ENCODE measurements at places on chromosomes 3 and 15.

DNA sequence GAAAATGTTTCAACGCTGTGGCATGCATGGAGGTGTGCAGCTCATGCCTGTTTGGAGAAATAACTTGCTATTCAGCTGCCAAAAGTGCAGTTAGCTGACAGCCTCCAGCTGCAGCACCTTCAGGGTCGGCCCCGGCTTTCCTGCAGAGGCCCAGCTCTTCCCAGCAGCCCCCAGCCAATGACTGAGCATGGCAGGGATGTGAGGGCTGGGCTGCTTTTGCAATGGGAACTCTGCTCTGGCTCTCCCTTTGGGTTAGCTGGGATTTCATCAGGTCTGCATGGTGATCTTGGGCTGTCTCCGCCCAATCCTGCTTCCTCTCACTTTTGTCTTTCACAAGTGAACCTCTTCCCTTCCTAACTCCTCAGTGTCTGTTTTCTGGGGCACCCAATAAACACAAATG is 396.6 kb downstream of the EPHB1 start:
- H3K4me1 ChIP-seq, result no peaks in the 10 kb centered on the region
- H3K27me3 ChIP-seq, result no peaks in the 10 kb centered on the region
- DNase-seq, result no peak

DNA sequence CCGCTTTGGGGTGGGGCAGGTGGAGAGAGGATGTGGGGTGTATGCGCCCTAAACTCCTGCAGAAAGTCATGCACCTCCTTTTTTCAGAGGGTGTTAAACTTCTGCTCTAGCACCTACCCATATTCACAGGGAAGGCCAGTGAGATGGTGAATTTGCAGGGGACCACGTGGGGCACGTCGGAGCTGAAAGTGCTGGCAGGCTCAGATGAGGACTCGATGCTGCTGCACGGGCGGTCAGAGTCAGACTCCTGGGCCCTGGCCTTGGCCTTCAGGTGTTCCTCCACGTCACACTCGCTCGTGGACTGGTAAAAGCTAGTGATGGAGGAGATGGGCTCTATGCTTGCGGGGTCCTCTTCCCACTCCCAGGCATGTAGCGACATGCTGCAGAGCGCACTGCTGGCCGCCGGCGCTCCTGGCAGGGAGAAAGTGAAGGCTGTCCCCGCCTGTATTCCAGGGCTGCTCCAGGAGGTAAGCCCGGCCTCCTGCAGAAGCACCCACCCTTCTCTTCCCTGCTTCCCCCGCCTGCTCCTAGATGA is 883 bp downstream of the CFAP92 start:
- H3K36me3 ChIP-seq, result no peaks in the 10 kb centered on the region
- H3K4me1 ChIP-seq, result peaks cover 17% of the 10 kb centered on the region
- no peaks in the 10 kb centered on the region for H3K27me3 ChIP-seq
- no peak overlapping the region for H3K27ac ChIP-seq
- H3K4me3 ChIP-seq, result no peak overlapping the region
- no peak for DNase-seq

- no peak for DNase-seq
- H3K27me3 ChIP-seq, result no peaks in the 10 kb centered on the region
- no peak overlapping the region for H3K27ac ChIP-seq
- no peaks in the 10 kb centered on the region for H3K4me1 ChIP-seq
Measured at GRCh38 chr3:107384428-107384827, 7.2 kb downstream of the CCDC54 start.

GRCh38 chr15:93932164-93932776 is 299.1 kb upstream of the MCTP2 start:
- no peaks in the 10 kb centered on the region for H3K4me1 ChIP-seq
- DNase-seq, result no peak
- H3K27me3 ChIP-seq, result no peaks in the 10 kb centered on the region
- H3K27ac ChIP-seq, result no peak overlapping the region
- no peak overlapping the region for H3K4me3 ChIP-seq
- H3K36me3 ChIP-seq, result no peaks in the 10 kb centered on the region

DNA sequence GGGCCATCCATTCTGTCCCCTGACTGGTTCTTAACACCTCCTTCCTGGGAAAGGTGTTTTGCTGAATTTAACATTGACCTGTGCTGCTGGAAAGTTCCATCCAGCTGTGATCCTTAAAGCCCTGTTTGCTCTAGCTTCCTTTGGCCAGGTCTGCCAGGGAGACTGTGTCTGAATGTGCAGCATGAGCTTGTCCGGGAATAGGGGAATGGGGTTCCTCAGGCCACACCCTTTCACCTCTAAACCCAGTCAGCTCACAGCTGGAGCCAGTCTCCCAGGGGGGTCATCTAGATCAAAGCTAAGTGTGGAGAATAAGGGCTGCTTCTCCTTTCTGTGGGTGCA is 174.3 kb downstream of the CHDH start:
- peak; percentile 17 for DNase-seq
- peaks cover 53% of the 10 kb centered on the region for H3K4me1 ChIP-seq
- H3K4me3 ChIP-seq, result no peak overlapping the region
- H3K36me3 ChIP-seq, result peaks cover 12% of the 10 kb centered on the region
- no peaks in the 10 kb centered on the region for H3K27me3 ChIP-seq
- H3K27ac ChIP-seq, result no peak overlapping the region

DNA sequence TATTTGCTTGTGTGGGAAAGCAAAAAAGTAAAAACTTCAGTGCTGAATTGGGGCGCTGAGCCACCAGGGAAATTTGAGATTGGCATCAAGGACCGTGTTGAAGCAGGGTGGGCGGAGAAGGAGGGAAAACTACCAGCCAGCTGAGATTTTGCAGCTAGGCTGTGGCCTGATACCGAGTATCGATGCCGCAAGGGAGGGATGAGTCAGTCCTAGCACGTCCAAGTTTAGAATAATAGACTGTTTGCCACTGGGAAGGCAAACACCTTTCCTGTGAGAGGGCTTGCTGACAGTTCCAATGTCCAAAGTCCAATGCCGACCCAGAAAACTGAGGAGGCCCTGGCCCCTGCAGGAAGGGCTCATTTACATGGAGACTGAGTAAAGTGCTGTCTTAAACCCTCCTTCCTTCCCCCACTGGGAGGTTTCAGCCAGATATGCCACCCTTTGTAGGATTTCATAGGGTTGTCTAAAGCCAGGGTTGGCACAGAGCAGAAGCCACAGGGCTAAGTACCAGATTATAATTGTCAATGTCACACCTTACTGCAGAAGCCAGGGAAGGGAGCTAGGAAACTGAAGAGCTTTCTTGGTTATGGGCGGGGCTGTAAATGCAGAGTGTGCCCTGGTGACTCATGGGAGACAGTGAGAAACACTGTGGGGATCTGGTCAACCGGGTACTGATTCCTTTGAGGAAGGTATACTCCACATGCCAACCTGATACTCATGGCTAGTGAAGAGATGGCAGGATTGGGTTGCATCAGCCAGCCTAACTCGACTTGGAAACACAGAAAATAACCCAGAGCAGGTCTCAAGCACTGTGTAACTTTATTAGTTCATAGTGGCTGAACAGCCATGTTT is 28.4 kb upstream of the PIK3CB start:
- H3K4me1 ChIP-seq, result peaks cover 10% of the 10 kb centered on the region
- H3K27me3 ChIP-seq, result no peaks in the 10 kb centered on the region
- no peaks in the 10 kb centered on the region for H3K36me3 ChIP-seq
- H3K4me3 ChIP-seq, result no peak overlapping the region
- no peak for DNase-seq
- peak overlapping the region; percentile 13 for H3K27ac ChIP-seq

DNA sequence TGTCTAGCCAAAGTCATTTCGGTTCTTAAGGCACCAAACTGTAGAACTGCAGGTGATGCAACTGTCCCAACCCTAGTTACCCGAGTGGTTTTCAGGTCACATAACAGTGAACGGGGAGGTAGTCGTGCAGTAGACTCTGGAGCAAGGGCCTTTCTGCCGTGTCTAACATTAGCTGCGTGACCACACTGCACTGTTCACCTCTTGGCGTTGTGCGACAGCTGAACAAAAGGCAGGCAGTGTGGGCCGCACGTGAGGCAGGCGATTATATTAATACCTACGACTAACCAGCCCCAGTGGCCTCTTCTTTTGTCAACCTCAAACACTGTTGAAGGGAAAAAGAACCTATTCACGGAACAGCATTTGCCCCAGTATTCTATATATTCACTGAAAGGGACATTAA is 2.8 kb downstream of the LRRN1 start:
- DNase-seq, result no peak
- no peak overlapping the region for H3K27ac ChIP-seq
- no peaks in the 10 kb centered on the region for H3K27me3 ChIP-seq

DNA sequence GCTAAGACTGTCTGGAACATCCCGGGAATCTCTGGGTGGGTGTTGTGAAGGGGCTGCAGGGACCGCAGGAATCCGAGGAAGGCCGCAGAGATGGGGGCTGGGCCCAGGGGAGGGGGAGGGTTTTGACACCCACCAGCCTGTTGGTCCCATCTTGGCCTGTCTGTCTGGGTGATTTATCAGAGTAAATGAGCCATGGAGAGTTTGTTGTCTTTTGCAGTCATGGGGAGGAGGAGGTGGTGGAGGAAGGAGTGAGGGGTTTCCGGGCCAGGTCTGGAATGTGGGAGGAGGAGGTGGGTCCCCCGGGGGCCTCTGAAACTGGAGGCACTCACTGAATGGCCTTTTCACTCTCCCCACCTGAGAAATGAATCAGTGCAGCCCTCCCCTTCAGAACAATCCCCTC is 11.5 kb downstream of the SEMA3F start:
- H3K36me3 ChIP-seq, result no peaks in the 10 kb centered on the region
- no peak for DNase-seq
- H3K4me3 ChIP-seq, result no peak overlapping the region
- H3K27ac ChIP-seq, result no peak overlapping the region

DNA sequence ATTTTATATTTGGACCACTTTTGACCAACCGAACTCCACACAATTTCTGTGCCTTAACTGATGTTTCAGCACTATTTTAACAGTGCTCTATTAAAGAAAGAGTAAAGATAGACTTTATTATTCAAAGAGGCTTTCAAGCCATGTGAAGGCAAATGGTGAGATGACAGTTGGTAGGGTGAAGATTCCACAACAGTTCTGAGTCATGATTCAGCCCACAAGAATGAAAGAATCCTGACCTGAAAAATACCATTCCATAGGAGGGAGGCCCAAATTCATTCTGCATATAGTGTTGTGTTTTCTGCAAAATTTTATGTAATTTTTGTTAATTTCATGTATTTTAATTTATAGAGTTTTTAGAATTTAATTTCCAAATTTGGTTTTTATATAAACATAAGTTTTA is 135.6 kb upstream of the STAC start:
- no peak for DNase-seq
- H3K36me3 ChIP-seq, result no peaks in the 10 kb centered on the region
- H3K27me3 ChIP-seq, result no peaks in the 10 kb centered on the region
- no peak overlapping the region for H3K27ac ChIP-seq
- H3K4me1 ChIP-seq, result no peaks in the 10 kb centered on the region

DNA sequence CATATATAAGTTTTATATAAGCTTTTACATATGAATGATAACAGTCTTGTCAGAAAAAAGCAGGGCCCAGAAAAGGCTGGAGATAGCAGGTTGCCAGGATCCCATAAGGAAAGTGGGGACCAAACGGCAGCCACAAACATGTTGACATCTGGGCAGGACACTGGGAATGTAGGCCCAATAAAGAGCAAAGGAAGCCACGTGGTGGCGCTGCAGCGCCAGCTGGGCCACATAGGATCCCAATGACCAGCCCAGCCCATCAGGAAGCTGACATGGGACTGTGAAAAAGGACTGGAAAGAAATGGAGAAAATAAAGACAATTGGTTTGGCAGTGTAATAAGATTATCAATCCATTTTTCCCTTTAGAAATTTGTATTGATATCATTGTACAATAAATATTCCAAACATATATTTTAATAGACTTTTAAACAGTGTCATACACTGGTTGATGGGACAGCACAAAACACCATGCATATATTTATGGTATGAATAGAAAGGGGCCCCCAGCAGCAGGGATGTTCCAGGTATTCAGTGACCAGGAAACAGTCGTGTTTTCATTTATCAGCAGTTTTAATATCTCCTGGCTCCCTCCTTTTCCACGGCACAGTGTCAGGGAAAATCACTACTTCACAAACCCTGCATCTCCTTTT is 89.0 kb upstream of the STRIT1 start:
- H3K27me3 ChIP-seq, result no peaks in the 10 kb centered on the region
- H3K27ac ChIP-seq, result no peak overlapping the region
- no peaks in the 10 kb centered on the region for H3K36me3 ChIP-seq
- no peak overlapping the region for H3K4me3 ChIP-seq
- DNase-seq, result peak; percentile 68

GRCh38 chr3:112814266-112814665 is 32.4 kb downstream of the CD200R1L start:
- DNase-seq, result peak; percentile 80
- H3K27me3 ChIP-seq, result peaks cover 4% of the 10 kb centered on the region
- no peak overlapping the region for H3K27ac ChIP-seq
- H3K36me3 ChIP-seq, result no peaks in the 10 kb centered on the region

DNA sequence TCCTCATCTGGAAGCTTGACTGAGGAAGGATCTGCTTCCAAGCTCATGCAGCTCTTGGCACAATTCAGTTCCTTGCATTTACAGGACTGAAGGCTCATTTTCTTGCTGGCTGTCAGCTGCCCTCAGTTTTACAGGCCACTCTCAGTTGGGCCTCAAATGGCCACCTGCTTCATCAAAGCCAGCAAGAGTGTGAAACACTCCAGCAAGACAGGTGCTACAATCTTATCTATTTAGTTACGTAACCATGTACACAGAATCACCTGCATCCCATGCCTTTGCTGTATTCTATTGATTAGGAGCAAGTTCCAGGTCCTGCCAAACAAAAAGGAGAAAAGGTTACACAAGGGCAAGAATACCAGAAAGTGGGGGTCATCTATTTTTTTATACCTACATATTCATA is 40.8 kb downstream of the RHCG start:
- no peaks in the 10 kb centered on the region for H3K4me1 ChIP-seq
- no peak overlapping the region for H3K27ac ChIP-seq
- no peak overlapping the region for H3K4me3 ChIP-seq
- H3K36me3 ChIP-seq, result no peaks in the 10 kb centered on the region
- H3K27me3 ChIP-seq, result peaks cover 6% of the 10 kb centered on the region

DNA sequence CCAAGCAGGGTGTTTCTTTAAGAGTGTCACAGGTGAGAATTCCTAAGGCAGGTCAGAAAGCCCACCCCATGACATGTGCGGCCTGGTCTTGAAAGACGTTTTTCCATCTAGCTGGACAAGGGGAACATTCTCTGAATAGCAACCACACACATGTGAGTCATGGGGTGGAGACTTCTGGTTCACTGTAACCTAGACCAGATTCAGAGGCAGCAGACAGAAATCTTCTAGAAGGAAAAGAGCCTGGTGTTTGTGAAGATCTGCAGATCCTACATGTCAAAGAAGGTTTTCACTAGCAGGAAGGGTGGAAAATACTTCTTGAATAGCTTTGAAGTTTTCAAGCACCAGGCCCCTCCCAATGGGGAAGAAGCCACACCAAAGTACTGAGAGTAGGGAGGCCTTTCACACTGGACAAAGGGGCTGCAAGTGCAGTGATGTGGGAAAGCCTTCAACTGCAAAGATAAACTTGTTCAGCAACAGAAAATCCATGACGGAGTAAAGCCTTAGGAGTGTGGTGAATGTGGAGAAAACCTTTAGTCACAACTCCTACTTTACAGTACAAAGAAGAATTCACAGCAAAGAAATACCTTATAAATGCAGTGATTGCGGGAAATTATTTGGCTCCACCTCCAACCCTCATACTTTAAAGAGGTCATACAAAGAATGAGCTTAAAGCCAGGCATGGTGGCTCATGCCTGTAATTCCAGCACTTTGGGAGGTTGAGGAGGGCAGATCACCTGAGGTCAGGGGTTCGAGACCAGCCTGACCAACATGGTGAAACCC is 17.6 kb downstream of the ADAM10 start:
- no peaks in the 10 kb centered on the region for H3K4me1 ChIP-seq
- no peak for DNase-seq
- H3K36me3 ChIP-seq, result no peaks in the 10 kb centered on the region
- H3K27me3 ChIP-seq, result no peaks in the 10 kb centered on the region
- no peak overlapping the region for H3K4me3 ChIP-seq

GRCh38 chr3:136120373-136121348 is 75.5 kb downstream of the MSL2 start:
- no peaks in the 10 kb centered on the region for H3K36me3 ChIP-seq
- DNase-seq, result no peak
- no peak overlapping the region for H3K27ac ChIP-seq
- H3K4me1 ChIP-seq, result no peaks in the 10 kb centered on the region
